ENCODE measurements at places on chromosomes 3 and 15.

GRCh38 chr15:33171202-33171601, 23.3 kb downstream of the FMN1 start:
- DNase-seq = no peak

DNA sequence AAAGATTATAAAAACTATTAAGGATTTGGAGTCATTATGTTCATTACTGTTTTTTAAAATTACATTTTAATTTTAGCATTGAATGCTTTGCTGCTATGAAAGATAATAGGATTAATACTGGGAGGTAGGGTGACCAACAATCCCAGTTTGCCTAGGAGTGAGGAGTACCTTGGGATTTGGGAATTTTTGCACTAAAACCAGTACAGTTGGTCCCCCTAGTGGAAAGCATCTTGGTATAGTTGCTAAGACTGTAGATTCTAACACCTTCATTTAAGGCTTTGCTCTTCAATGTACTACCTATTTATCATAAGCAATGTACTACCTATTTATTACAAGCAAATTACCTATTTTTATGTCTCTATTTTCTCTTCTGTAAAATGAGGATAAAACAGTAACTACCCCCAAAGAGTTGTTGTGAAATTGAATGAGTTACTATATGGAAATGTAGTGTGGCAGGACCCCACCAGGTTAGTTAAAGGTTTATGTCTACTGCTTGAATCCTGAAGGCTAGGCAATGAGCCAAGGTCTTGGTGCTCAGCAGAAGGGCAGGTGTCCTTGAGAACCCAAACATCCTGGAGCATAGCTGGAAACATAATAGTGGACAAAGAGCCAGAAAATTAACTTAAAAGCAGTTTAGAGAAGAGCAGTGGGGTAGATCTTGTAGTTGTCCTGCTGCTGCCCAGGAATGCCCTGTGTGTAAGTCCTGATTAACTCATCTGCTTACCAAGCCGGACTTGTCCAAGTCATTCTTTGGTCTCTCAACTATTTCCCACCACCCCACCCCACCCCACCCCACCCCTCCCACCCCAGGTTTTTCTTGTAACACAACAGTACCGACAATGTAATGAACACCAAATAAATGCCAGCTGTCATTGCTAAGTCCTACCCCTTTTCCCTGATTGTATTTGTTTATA, 49.2 kb upstream of the NMD3 start:
- no peak for DNase-seq

DNA sequence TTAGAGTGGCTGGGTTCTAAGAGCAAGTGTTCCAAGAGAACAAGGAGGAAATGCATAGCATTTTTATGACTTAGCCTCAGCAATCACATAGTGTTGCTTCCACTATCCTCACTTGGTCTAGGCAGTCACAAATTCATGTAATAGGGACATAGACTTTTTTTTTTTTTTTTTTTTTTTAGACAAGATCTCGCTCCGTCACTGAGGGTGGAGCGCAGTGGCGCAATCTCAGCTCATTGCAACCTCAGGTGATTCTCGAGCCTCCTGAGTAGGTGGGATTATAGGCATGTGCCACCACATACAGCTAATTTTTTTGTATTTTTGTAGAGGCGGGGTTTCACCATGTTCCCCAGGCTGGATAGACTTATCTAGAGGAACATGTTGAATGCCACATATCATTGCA, 4.7 kb upstream of the GNB4 start:
- no peak for DNase-seq

- no peak for DNase-seq
Observed at GRCh38 chr3:195447201-195447600, 4.4 kb upstream of the ACAP2 start.

- no peak for DNase-seq
Observed at GRCh38 chr3:71564361-71564760, 19.2 kb downstream of the FOXP1 start.

- DNase-seq = no peak
Observed at GRCh38 chr3:108673988-108674661, 83.1 kb downstream of the RETNLB start.

DNA sequence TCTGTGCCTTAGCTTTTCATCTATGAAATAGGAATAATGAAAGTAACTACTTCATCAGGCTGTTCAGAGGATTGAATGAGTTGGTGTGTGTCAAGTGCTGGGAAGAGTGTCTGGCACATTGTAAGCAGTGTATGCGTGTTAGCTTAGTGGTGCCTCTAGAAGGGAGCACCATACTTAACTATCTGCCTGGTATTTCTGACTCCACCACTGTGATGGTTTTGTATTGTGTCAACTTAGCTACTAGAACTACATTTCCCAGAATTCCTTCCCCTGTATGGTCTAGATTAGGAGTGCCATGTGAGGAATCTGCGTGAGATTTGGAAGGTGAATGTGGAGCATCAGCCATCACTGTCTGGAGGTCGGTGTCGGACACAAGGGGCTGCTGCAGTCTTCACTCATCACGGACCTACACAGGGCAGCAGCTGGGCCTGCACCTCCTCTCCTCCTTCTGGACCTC, 115.4 kb upstream of the GALNT15 start:
- no peak for DNase-seq

- no peak for DNase-seq
Observed at GRCh38 chr15:66882251-66883020, 180.4 kb downstream of the SMAD6 start.

- DNase-seq = no peak
Observed at GRCh38 chr3:114058646-114059045, 2.1 kb downstream of the QTRT2 start.

GRCh38 chr3:54889731-54890130, 38.1 kb downstream of the LRTM1 start:
- no peak for DNase-seq

DNA sequence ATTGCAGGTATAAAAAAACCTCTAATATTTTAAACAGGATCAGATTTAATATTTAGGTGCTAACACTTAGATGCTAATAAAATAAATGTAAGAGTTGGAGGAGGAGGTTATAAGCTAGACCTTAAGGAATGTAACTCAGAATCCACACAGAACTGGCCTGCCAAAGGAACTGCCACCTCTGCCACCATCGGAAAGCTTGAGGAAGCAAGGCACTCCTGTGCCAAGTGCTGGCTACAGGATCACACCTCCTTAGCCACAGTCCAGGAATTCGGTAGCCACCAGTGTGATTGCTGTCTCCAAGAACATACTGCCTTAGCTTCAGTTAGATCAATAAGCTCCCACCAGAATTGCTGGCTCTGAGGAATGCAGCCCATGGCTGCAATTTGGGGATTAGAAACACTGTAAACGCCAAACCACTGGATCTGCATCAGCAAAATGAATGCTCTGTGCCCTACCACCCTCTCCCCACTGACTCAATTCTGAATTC, 58.0 kb downstream of the FRMD5 start:
- DNase-seq = no peak

DNA sequence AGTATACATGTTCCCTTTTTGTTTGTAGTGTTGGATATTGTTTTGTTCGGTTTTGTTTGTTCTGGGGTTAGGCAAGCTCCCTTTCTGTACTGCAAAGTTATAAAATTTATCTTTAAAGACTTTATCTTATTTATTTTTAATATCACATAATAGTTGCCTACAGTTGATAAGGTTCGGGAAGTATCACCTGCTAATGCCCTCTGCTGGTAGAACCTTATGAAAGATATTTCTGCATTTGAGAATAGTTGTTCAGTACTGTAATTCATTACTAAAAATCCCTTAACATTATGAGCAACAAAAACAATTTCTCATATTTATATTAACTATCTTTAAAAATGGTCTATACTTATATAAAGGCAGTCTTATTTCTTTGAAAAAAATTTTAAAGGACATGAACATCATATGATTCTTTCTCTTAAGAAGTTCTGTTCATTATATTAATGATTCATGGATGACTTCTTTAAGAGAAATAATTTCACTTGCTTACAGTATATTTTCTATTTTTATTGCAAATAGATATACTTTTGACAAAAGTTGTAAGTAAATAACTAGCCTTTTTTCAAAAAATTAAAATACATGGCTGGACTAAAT, 1126.8 kb downstream of the SI start:
- no peak for DNase-seq

DNA sequence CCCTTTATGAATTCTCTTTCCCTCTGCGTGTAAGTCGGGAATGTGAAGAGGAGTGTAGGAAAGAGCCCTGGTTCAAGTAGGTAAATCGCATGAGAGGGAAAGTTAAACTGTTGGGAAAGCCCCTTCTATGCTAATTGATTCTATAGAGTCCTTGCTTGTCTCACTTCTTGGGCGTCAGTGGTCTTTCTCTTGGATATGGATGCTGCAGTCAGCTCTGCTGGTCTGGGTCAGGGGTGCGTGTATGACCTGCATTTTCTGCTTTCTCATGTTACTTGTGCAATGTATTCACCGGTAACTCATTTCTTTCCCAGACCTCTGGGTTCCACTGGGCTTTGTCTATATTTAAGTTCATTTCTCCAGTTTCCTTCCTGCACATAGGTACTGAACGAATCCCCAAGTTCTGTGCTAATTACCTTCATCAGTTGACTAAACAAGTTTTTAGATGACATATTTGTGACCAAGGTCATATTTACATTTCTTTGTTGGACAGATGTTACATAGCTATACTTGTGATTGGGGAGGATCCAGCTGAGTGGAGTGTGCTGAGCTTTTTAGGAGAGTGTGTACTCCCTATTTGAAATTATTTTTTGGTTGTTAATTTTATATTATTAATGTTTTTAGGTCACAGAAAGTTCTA, 1.4 kb downstream of the SETD5 start:
- no peak for DNase-seq
